ENCODE measurements at places on chromosomes 7 and 10.

DNA sequence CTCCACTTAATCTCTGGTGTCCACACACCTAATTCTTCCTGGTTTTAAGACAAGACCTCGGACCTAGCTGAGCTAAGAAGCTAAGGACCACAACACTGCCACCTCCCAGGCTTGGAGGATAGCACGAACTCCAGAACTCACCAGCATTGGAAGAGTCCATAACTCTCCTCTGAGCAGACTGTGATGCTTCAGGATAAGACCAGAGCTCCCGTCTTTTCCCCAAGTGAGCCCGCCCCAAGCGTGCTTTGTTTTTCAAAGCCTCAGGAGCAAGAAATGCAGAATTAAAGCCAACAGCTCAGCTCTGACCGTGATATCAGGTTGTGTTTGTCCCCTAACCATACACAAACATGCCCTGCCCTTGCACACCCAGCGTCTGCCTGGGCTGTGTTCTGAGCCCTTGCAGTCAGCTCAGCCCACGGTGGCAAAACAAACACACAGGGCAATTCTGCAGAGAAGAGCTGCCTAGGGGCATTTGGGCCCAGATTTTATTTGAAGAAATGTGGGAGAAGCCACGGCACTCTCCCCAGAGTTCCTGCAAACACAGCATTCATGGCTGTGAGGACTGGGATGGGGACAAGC, 145.4 kb downstream of the WDR11 start:
- DNase-seq: no peak

DNA sequence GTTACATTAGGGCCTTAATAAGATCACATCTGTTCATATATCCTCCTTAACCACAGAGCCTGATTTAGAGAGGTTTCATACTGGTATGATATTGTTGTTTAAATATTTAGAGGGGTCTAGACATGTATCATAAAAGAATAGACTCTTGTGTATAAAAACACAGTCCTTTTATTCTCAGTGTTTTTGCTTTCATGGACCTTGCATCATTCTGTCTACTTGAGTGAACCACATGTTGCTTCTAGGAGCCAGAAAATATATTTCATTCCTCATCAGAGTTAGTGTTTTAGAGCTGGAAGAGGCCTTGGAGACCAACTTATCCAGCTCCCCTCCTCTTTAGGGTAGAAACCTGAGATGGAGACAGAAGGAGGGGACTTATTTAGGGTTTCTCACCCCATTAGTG, 312.8 kb downstream of the LRMDA start:
- DNase-seq: no peak

DNA sequence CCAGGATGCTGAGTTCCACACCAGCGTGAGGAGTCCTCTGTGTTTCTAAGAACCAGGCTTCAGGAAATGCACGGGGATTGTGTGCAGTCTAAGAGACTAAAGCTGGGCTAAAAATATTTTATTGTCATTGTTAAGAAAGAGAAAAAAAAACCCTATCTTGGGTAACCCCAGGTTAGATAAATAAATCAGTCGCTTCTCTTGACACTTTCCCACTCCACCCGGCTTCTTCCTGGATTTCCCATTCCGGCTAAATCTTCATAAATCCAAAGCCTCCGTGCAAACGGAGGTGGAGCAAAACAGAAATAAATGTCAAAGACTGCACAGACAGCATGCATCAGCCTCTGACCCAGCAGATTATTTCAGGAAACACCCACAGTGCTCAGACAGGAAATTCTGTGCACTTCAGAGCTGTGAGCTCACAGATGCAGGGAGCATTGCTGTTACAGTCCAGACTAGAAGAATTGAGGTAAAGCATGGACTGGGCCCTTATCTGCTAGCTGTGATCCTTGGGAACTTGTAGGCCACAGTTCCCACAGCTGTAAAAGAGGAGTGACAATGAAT, 44.8 kb upstream of the GRID1 start:
- no peak for DNase-seq

GRCh38 chr7:85498031-85498430, 311.2 kb upstream of the SEMA3D start:
- DNase-seq: no peak

GRCh38 chr7:114102131-114102530, 183.3 kb upstream of the PPP1R3A start:
- DNase-seq: no peak

DNA sequence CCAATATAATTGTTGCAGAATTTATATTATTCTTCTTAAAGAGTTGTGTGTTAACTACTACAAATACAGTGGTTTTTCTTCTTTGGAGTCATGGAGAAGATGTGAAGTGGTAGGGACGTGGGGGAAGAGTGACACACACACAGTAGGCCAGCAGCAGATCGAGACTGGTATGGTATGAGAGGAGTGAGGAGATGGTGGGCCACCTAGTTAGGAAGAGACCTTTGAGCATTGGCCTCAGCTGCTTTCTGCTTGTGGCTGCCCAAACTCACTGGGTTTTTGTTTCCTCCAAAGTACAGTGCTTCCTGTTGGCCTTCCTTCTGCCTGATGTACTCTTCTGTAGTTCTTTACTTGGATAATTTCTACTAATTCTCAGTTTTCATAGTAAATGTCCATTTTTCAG, 14.6 kb downstream of the VCL start:
- DNase-seq: no peak

- DNase-seq: no peak
Measured at GRCh38 chr10:110758898-110759297, 112.8 kb upstream of the PDCD4 start.

GRCh38 chr10:44356139-44357022, 28.5 kb downstream of the CXCL12 start:
- no peak for DNase-seq

- DNase-seq: no peak
Measured at GRCh38 chr10:25336330-25336729, 161.5 kb downstream of the GPR158 start.

DNA sequence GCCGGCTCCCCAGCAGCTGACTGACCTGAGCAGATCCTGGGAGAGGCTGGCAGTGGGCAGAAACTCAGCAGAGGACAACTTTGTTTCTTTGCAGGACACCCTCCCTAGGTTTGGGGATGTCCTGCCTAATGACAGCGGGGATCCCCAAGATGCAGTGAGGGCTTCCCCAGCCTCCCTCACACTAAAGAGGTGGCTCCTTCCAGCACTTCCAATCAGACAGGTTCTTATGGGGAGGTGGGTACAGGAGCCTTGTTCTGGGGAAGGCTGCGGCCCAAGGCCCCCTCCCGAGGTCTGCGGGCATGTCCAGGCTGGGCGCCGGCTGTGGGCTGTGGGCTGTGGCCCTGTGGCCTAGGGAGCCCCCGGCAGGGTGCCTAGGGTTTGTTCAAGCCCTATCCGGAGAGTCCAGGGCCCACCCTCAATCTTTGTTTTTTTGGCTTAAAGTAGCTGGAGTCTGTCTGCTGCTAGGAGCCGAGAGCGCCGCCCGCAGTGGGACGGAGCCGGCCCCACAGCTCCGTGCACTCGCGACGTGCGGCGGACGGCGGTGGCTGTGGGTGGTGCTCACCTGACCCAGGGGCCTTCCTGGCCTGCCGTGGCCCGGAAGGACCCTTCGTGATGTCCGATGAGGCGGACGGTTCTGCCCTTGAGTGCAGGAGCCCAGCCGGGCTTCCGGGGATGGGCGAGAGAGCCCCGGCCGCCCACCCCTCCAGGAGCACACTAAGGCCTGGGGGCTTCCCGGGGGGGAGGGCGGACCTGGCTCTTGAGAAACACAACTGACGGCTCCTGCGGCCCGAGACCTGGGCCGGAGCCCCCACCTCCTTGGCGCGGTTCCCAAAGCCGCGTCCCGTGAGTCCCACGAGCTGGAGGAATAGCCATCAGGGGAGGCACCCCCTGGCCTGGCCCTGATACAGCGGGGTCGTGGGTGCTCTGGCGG, 57.2 kb downstream of the PDGFA start:
- DNase-seq: no peak

DNA sequence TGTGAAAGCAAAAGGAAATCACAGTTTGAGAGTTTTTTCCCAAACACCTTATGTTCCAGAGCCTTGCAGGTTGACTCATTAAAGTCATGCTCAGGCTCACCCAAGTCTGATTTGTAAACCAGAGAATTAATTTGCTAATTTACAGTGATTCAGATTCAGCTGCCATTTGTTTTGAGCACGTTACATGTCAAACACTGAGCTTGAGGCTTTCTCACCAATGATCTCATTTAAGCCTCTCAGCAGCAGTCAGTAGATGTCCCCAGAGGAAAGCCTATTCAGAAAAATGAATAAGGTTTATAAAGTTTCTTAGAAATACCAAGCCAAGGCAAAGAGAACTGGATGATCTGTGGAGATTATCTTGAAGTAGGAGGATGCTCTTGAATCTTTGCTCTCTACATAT, 420.4 kb downstream of the HTR7 start:
- DNase-seq: no peak

- no peak for DNase-seq
Measured at GRCh38 chr10:126558881-126559280, 111.6 kb downstream of the C10orf90 start.

DNA sequence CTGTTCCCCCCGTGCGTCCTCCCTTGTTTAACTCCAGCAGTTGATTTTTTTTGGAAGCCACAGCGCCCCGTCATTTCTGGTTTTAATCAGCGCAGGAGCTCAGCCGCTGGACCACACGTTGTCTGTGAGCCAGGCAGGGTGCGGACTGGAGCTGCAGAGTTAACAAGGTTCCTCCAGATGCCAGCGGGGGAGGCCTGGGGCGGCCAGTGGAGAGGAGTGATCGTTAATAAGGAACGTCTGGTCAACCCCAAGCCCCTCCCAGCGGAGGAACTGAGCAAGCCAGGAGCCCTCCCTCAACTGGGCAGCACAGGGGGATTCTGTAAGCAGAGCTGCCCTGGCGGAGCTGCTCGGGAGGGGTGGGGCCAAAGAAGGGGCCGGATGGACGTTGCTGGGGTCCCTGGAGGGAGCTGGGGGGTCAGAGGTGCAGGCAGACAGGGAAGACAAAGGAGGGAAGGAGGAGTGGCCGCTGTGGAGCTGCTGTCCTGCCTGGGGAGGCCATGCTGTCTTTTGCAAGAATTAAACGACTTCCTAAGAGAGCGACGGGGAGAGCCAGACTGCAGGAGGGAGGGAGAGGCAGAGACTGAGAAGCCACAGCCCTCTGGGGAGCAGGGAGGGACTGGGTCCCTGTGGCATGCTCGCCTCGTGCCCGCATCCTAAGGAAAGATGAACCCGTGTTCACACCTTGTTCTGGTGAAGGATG, 537.1 kb upstream of the FOXK1 start:
- DNase-seq: no peak

DNA sequence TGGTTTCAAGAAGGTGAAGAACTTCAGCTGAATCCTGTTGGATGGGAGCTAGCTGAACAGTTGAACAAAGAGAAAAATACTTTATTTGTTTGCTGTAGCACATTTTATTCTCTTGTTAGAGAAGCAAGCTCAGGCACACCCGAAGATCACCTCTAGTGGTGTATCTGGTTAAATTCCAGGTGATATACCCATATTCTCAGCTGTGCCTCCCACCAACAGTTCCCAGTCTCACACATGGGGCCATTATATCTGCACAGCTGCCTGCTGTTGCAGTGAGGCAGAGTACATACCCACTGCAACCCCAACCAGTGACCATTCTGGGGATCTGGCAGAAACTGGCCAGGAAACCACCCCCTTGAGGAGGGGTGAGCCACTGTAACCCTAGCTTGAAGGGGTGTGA, 9.2 kb downstream of the BTAF1 start:
- DNase-seq: no peak

DNA sequence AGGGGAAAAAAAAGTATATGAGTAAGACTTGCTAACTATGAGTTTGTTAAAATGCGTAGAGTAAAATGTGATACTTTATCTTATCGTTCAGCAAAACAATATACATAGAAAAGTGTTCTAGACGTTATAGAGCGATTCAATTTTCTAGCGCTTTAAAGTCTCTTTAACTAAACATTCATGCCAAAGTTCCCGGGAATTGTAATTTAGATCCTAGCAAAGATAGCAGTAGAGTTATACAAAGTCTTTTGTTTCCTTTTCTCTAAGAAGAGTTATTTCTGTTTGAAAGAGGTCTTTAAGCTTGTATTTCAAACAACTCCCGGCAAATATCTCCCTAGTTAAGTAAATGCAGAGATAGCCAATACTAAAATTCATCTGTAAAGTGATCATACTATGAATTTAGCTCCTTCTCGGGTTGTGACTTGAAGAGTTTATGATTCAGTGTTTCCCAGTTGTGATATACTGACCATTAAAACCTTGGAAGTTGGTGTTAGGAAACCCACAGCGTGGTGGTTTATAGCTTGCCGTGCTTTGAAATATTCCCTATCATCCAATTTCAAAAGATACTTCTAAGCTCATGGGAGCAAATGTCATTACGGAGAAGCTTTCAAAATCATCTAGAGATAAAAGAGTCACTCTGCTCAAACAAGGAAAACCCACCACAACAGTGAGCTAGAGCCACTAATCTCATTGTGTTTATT, 171.7 kb downstream of the CSTF2T start:
- no peak for DNase-seq

- DNase-seq: no peak
Measured at GRCh38 chr10:13949844-13950542, 363.2 kb downstream of the PRPF18 start.

- DNase-seq: no peak
Measured at GRCh38 chr7:38545977-38546376, 85.2 kb downstream of the AMPH start.

DNA sequence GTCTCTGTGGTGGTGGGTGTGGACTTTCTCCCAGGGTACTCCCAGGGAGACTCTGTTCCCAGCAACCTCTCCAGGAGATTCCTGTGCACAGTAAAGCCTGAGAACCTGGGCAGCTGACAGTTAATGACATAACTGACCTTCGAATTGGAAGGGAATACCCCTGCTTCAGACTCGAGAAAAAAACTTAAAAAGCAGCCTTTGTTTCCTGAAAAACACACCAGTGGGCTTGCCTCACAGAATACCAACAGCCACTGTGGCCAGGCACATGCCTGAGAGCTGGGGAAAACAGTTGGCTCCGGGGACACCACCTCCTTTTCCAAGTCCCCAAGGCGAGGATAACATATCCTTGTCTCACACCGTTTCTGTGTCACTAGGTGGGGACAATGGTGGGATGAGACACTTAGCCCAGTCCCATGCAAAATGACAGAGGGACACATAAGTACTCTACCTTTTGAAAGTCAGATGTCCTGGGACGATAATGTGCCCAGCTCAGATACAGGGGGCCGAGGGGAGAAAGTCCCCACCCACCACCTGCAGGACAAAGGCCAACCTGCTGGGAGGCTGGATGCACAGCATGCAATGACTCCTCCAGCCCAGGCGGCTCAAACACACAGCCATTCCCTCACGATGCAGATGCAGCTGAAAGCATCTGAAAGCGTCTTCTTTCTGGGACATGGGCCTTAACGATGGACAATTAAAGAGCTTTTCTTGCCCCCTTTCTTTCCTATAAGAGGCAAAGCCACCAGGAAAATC, 65.6 kb downstream of the HIPK2 start:
- no peak for DNase-seq

DNA sequence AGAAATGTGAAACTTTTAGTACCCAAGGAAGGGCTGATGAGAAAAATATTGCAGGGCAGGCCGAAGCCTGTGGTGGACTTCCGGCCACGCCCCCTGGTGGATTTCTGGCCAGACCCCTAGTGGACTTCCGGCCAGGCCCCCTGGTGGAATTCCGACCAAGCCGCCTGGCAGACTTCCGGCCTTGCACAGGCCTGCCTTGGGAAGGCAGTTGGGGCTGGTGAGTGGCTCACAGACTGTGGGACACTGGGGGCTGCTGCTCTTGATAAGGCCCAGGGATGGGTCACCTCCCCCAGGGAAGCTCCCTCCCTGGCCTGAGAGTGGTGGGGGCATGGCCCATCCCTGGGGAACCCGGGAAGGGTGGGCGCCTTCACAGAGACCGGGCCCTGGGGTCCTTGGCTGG, 116.4 kb upstream of the MKI67 start:
- no peak for DNase-seq

- no peak for DNase-seq
Measured at GRCh38 chr10:18650404-18650997, 886 bp downstream of the NSUN6 start.

- no peak for DNase-seq
Measured at GRCh38 chr10:48383393-48383792, 76.9 kb downstream of the MAPK8 start.

Measured in stimulated activated CD4-positive, alpha-beta T cell treated with anti-CD3 and anti-CD28 coated beads, Interleukin-15, amount 100 ng/mL, for 1 hour (primary cell).